ENCODE measurements at places on chromosomes 2 and 18.

- DNase-seq = peak; percentile 51
Observed at GRCh38 chr2:235106874-235107639, 155.2 kb downstream of the SH3BP4 start.

- no peak for DNase-seq
Observed at GRCh38 chr2:59892398-59892797, 661.1 kb downstream of the BCL11A start.

GRCh38 chr2:109322111-109322510 lies 193.1 kb downstream of the SH3RF3 start:
- no peak for DNase-seq

DNA sequence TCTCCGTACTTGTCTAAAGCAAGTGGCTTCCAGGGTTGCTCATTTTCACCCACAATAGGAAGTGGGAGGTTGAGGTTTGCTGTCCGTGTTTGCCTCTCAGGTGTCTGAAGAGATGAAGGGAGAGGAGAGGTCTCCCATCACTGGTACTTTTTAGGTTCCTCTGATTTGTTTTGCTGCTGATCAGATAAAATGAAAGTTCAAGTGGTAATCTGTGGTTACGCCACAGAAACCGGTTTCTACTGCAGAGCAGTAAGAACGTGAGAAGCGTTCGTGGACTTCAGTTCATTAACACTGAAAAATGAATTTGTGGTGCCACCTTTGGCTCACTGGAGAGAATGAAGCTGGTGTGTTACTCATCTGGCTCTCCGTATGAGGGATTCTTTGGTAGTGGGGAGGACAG lies 118.2 kb downstream of the GBX2 start:
- DNase-seq = no peak

- no peak for DNase-seq
Observed at GRCh38 chr2:58865436-58865835, 624.3 kb upstream of the FANCL start.

GRCh38 chr18:57150081-57150480 lies 3.2 kb downstream of the BOD1L2 start:
- no peak for DNase-seq

GRCh38 chr2:128511731-128512378 lies 193.2 kb upstream of the HS6ST1 start:
- DNase-seq = no peak

DNA sequence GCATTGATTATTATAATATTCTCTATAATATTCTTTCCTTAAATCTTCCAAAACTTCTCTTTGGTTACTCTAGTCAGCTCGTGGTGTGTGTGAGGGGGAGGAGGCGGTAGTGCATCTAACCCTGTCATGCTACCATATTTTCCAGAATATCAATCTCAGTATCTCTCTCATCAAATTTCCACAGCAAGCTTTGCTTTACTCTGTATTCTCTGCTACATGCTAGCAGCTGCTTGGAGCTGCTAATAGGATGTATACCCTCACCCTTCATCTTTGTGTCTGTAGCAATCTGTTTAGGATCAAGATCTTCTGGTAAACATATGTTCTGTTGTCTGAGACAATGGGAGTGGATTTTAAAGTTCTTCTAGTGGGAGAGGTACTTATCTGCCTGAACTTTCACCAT lies 303.8 kb upstream of the KLHL14 start:
- DNase-seq = no peak
